ENCODE measurements at places on chromosomes 7 and 10.
A peak's percentile ranks its signal among the peaks of the same experiment; 100 is the strongest.

DNA sequence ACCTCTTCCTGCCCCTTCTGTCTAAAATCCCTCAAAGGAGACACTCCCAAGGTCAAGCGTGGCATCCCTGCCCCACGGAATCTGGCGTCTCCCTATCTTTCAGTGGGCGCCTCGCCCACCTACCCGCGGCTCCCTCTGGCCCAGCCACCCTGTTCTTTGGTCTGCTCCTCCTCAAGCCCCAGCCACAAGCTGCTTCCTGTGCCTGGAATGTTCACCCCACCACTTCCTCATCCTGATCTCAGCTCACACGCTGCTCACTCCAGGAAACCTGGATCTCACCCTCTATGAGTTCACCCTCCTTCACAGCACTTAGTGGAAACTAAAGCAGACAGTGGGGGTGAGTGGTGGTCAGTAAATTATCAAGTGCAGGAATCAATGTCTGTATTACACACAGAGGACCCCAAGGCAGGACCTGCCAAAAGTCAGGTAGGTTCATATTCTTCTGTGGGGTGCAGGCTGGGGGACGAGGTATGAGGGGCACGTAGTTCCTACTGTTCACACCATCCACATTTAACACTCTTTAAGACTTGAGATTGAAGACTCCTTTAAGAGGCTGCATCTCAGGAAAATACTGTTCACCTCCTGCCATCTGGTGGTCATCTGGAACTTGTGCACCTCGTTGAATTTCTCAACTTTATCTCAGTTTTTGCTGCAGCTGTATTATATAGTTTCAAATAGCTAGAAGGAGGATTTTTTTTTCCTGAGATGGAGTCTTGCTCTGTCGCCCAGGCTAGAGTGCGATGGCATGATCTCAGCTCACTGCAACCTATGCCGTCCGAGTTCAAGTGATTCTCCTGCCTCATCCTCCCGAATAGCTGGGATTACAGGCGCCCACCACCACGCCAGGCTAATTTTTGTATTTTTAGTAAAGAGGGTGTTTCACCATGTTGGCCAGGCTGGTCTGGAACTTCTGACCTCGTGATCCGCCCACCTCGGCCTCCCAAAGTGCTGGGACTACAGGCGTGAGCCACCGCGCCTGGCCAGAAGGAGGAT lies 166.6 kb downstream of the ARHGAP21 start:
- DNase-seq, result peak; percentile 89

GRCh38 chr10:84429926-84430520 lies 101.6 kb downstream of the CCSER2 start:
- DNase-seq, result peak; percentile 87

GRCh38 chr10:7811000-7811399 lies 7.3 kb upstream of the TAF3 start:
- no peak for DNase-seq

DNA sequence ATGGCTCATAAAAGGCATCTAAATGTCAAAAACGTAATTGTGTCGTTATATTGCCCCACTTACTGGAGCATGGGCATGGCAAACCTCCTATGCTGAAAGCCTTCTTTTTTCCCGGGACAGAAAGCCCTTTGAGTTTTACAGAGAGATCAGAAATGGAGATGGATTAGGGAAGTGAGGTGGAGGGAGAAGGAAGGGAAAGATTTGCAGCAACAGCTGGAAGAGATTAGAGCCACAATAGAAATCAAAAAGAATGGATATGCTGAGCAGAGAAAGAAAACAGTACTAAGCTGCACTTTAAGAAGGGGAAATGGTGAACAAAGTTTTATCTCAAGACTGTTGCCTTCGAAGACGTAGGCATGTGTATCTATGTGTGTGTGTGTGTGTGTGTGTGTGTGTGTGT lies 97.2 kb upstream of the PCGF5 start:
- DNase-seq, result no peak

DNA sequence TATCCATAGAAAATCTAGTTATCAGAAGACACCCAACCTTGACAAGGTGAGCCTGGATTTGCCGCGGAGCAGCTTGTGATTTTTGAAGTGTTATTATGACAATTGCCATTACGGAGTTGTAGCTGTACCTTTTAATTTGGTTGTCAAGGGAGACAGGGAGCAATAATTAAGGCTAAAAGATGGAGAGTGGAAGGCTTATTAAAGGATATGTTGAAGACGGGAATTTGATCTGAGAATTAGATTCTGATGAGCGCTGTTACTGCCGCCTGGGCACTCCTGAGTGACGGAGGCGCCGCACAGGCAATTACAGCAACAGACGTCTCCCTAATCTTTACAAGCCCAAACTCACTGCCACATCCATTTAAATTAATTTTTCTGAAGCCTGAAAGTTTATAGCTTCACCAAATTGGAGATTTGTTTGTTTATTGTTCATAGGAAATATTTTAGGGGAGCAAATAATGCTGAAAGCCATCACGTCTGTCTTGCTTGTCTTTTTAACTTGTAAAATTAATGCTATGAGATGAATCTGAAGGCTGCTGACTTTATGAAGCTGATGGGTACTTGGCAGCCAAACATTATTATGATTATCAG lies 475.0 kb upstream of the ADARB2 start:
- DNase-seq, result no peak

GRCh38 chr7:42100156-42100508 lies 136.9 kb downstream of the GLI3 start:
- DNase-seq, result peak; percentile 2

DNA sequence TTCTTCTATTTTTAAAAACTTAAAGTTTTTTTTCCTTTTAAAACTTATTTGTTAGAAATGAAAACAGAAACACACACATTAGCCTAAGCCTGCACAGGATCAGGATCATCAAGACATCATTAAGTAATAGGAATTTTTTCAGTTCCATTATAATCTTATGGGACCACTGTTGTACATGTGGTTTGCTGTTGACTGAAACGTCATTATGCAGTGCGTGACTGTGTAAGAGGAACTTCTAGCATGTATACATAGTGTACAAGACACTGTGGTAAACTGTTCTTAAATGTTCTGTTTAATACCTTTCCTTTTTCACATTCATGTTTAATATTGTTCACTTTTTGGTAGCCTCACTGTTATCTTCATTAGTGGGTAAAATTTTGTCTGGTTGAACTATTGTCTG lies 12.1 kb downstream of the ENTPD7 start:
- DNase-seq, result no peak

GRCh38 chr7:101699399-101699798 lies 70.3 kb upstream of the MYL10 start:
- DNase-seq, result no peak

GRCh38 chr7:25840209-25840792 lies 311.7 kb upstream of the NFE2L3 start:
- no peak for DNase-seq

DNA sequence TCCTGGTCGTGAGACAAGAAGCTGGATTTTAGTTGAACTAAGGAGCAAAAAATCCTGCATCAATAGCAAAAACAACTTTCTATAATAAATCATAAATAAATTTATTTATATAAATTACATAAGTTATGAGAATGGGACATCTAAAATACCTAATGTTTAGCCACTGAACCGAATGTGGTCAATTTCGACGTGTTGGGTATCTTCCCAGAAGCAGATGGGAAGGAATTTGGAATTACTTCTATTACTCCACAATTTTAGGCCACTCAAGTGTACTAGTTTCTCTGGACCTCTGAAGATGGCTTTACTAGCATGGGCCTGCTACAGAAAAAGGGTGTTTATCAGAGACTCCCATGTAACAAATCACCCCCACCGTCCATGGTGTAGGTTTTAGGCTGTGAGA lies 172.0 kb downstream of the PRPF18 start:
- no peak for DNase-seq

Data from hematopoietic multipotent progenitor cell treated with erythropoietin and hydrocortisone succinate and interleukin-3 and kit ligand, for 6 days (in vitro differentiated cells).